ENCODE measurements at places on chromosomes 2 and 18.

DNA sequence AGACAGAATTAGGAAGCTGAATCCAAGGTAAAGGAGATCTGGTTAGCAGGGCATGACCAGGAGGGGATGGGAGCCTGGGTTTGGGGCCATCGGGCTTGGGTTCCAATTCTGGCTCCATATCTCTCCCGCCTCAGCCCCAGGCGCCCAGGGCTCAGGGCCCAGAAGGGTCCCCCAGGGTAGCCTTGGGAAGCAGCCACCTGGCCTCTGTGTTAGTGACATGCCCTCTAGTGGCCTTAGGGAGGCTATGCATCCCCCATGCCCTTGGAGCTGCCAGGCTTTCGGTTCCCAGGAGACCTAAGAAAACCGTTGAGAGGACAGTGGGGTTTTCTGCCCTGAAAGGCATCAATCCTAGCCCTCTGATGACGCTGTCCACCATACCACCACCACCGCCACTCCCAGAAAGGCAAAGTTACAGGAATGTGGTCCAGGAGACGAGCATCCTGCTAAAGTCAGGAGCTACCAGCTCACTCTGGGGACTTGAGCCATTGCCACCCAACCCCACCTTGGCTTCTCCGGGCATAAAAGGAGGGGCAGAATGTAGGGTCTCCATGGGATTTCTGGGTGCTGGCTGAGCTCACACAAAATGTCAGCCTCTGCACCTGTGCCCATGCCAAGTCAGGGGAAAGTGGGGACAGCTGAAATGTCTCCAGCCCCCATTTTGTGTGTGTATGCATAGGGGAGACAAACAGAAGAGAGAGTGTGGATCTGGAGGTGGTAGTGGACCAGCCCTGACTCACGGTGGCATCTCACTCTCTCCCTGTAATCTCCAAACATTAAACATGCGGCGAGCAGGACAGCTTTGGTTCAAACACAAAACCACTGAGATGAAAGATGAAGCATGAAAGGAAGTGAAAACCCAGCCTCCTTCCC, 56.5 kb downstream of the EMX1 start:
- DNase-seq: peak; percentile 64

GRCh38 chr2:112065966-112066365, 10.9 kb downstream of the TMEM87B start:
- peak; percentile 54 for DNase-seq

DNA sequence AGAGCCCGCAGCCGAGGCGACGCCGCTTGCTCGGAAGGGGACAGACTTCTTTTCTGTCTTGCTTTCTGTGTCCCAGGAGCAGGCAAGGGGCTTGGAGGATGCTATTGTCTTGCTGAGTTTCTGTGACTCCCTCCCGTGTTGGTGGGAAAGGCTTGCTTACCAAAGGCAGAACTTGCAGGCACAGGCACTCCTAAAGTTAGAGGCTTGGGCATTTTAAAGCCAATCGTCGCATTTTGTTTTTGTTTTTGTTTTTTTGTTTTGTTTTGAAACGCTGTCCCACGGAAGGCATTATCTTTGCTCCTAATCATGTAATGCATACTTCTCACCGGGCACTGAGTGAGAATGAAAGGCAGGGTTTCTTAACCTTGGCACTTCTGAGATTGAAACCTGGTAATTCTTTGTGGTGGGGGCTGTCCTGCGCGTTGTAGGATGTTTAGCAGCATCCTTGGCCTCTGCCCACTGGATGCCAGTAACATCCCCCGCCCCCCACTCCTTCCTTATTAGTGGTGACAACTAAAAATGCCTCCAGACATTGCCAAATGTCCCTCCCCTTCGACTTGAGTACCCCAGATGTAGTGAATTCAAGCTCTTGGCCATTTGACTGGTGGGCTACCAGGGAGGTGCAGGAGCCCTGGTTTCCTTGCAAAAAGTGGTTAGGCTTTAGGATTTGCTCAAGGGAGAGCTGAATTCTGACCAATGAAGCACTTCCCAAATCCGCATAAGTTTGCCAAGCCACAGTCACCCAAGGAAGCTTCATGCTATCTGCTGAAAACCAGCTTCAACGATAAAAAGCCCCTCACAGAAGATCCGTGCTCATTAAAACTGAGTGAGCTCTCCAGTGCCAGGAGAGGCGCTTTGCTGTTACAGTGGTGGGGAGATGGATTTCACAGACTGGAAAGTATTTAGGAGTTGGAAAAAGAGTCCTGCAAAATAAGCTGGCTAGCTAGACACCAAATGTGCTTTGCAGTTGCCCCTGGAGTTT, 1.2 kb downstream of the ANTXR1 start:
- no peak for DNase-seq

DNA sequence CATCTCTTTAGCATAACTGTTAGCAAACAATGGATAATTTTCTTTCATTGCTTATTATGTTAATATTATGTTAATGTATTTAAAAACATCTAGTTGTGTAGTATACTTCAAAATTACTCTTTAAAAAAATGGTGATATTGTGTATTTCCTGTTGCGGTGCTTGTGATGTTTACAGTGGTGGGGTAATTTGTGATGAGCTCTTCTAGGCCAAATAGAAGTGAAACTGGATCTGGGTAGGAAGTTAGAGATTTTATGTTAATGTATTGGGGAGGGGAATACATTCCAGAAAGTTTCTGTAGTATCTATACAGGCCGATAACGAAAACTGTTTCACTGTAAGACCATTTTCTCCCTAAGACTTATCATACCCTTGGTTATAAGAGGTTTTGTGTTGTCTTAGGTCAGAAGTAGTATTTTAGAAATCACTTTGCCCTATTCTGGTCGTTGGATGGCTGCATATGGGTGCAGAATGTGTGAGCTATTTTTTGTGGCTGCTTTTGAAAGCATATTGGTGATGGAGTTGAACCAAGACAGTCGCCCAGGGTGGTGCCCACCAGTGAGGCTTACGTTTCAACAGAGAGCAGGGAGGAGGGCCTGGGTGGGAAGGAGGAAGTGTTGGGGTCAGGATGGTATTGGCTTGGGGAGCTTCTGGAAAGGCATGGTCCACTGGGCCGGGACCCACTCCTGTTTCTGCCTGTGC, 5.8 kb downstream of the TSHZ1 start:
- no peak for DNase-seq

GRCh38 chr2:117512307-117512706, 302.2 kb upstream of the DDX18 start:
- no peak for DNase-seq

GRCh38 chr2:174343623-174344455, 9.1 kb downstream of the SP9 start:
- DNase-seq: no peak

- DNase-seq: peak; percentile 73
These were observed 624 bp upstream of the MAP4K3 start for GRCh38 chr2:39437522-39438296.

- DNase-seq: no peak
These were observed 62.3 kb upstream of the TMEM178A start for GRCh38 chr2:39603436-39603835.

- no peak for DNase-seq
These were observed 12.9 kb downstream of the KHK start for GRCh38 chr2:27099334-27099955.

DNA sequence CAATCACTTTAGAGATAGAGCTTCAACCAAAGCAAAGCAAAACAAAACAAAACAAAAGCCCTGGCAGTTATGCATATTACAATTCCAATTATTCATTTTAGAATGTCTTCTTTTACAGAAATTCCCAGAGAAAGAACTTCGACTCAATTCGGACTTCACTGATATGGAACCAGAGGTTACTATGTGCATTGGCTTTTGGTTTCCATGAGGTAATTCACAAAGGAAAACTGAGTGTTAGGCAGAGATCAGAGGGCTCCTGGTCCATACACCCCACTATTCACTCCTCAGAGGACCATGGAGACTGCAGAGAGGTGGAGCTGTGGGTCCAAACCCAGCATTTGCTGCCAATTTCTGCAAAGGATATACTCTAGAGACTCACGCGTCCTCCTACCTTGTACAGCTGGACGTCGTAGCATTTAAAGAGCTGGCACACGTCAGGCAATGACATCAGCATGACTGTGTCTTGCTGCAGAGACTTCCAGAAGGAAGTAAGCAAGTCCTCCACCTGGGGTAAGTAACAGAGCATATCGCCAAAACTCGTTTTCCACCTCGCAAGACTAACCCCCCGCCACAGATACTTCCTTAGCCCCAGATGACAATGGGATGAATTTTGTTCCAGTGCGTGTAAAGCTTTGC, 31.3 kb upstream of the CREG2 start:
- no peak for DNase-seq

GRCh38 chr2:159444754-159445153, 158.3 kb upstream of the WDSUB1 start:
- no peak for DNase-seq

- no peak for DNase-seq
These were observed 50.8 kb upstream of the MYCN start for GRCh38 chr2:15889442-15890123.

- DNase-seq: peak; percentile 61
These were observed 15.9 kb upstream of the TMEM214 start for GRCh38 chr2:27016801-27017325.

- no peak for DNase-seq
These were observed 121.2 kb downstream of the DPP4 start for GRCh38 chr2:161952783-161953191.

- DNase-seq: no peak
These were observed 14.0 kb downstream of the KIF5C start for GRCh38 chr2:148888986-148889385.

- no peak for DNase-seq
These were observed 377.6 kb downstream of the RND3 start for GRCh38 chr2:150109912-150110311.

GRCh38 chr18:68944330-68944729, 146.4 kb downstream of the CCDC102B start:
- no peak for DNase-seq

- no peak for DNase-seq
These were observed 58.6 kb downstream of the NCK2 start for GRCh38 chr2:105803337-105803736.

DNA sequence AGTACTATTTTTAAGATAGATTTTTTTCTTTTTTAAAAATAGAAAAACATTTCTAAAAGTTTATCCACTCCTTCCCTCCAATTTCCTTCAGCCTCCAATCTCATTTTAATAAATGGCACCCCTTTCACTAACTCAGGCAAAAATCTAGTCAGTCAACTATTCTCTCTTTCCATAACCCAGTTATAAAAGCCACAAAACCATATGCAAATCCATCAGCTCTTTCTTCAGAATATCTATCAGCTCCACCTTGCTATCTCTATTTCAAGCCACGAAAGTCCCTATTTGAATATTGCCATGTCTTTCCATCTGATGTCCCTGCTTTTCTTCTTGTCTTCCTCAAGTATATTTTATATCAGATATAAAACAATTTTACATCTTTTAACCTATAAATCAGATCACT, 397.1 kb downstream of the ERBB4 start:
- no peak for DNase-seq
